CD8-positive, alpha-beta T cell (primary cell): ENCODE measurements at places on chromosomes 12 and 14.

GRCh38 chr12:53585448-53586125 is 40.6 kb downstream of the ATF7 start:
- no peak for DNase-seq

GRCh38 chr14:64953310-64953654 is 10.7 kb upstream of the GPX2 start:
- no peak for DNase-seq

- DNase-seq = no peak
Observed at GRCh38 chr14:104979758-104980610, 1.8 kb upstream of the AHNAK2 start.

DNA sequence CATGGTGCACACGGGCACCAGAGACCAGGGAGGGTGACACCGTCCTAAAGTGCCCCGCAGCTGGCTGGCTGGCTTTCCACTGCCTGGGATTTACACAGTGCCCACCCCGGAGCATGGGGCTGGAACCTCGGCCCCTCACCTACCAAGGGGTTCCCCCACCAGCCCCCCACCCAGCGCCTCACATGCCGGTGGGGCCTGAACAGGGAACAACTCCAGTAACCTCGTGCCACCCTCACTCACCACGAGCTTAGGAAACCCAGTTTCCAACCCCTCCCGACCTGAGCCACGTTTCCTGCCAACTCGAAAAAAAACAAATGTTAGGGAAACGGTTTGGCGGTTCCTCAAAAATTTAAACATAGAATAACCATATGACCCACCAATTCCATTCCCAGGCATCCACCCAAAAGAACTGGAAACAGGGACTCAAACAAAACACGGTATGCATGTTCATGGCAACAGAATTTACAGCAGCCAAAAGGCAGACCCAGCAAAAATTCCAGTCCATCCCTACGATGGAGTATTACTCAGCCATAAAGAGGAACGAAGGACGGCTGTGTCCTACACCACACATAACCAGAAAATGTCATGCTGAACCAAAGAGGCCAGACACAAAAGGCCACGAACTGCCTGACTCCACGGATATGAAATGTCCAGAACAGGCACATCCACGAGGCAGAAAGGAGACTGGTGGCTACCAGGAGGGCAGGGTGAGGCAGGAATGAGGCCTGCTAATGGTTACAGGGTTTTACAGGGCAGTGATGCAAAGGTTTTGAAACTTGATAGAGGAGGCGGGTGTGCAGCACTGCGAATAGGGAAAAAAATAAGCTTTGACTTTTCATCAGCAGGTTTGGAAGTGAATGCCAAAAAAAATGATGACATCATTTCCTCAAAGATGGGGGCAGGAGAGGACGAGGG is 68.9 kb downstream of the NCOR2 start:
- DNase-seq = no peak

GRCh38 chr14:78690836-78691235 is 520.7 kb downstream of the NRXN3 start:
- no peak for DNase-seq

GRCh38 chr12:53709671-53710070 is 17.6 kb downstream of the CALCOCO1 start:
- no peak for DNase-seq

- no peak for DNase-seq
Observed at GRCh38 chr12:110338754-110339153, 57.7 kb downstream of the ATP2A2 start.

- no peak for DNase-seq
Observed at GRCh38 chr12:71183846-71184245, 26.0 kb upstream of the TSPAN8 start.

DNA sequence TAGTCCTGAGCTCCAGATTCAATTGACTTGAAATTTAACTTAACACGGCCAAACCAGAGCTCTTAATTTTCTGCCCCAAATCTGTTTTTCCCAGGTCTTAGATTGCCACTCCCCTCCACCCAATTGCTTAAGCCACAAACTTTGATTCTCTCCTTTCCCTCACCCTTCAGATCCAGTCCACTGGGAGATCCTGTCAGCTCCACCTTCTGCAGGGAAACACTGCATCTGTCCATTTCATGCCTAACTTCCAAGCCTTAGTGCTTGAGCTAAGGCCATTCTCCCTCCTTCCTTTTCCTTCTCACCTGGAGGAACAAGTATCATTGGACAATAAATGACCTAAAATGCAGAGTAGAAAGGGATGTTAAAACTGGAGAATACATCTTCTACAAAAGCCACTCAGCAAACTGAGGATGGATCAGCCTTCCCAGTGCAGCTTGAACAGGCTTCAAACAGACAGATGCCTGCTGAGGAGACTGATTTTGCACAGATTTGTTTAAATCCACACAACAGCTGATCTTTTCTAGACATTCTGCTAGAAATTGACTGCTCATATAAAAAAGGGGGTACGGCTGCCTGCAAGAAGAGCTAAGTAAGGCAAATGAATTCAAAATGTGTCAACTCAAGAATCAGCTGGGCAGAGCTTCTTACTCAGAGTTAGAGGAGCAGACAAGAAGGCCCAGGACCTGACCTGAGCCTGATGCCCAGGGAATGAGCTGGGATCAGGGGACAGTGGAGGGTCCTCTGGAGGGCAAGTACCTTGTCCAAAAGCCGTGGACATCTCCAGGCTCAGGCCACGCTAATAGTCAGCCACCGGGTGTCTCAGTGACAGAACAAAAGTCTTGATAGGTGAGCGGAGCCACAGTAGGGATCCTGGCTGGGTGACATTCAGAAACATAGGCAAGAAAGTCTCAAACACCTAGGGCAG is 81.3 kb upstream of the RIC8B start:
- no peak for DNase-seq

- DNase-seq = no peak
Observed at GRCh38 chr14:96001866-96002497, 37.2 kb upstream of the C14orf132 start.

DNA sequence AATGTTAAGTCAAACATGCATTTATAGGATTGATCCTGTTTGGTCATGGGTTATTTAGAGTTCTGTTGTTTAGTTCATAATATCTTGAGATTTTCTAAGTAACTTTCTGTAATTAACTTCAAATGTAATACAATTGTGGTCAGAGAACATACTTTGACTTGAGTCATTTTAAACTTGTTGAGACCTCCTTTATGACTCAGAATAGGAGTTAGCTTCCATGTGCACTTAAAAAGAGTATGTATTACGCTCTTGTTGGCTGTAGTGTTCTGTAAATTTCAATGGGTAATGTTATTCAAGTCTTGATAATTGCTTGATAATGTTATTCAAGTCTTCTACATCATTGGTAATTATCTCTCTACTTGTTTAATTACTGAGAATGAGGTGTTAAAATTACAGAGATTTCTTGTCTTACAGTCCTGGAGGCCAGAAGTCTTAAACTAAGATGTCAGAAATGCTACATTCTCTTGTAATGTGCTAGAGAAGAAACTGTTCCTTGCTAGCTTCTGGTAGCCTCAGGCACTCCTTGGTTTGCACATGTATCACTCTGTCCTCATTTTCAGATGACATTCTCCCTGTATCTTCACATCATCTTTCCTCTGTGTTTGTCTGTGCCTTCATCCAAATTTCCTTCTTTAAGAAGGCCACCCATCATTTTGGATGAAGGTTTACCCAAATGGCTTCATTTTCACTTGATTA is 197.3 kb downstream of the TMTC3 start:
- DNase-seq = no peak

DNA sequence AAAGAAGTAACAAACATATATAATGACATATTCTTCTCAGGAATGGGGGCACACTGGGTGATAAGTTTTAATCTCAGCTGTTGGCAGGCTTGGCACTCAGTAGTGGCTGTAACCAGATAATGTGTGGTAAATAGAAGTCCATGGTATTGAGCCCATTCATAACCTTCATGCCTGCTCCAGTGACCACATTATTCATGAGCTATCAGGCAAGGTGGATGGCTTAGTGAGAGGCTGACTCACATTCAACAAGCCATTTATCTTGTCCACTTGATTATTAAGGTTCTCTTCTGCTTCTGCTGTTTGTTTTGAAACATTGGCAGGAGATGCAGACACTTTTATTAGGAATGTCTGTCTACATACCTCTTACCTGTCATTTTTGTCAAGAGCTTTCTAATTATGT is 950.4 kb upstream of the LRFN5 start:
- DNase-seq = no peak

DNA sequence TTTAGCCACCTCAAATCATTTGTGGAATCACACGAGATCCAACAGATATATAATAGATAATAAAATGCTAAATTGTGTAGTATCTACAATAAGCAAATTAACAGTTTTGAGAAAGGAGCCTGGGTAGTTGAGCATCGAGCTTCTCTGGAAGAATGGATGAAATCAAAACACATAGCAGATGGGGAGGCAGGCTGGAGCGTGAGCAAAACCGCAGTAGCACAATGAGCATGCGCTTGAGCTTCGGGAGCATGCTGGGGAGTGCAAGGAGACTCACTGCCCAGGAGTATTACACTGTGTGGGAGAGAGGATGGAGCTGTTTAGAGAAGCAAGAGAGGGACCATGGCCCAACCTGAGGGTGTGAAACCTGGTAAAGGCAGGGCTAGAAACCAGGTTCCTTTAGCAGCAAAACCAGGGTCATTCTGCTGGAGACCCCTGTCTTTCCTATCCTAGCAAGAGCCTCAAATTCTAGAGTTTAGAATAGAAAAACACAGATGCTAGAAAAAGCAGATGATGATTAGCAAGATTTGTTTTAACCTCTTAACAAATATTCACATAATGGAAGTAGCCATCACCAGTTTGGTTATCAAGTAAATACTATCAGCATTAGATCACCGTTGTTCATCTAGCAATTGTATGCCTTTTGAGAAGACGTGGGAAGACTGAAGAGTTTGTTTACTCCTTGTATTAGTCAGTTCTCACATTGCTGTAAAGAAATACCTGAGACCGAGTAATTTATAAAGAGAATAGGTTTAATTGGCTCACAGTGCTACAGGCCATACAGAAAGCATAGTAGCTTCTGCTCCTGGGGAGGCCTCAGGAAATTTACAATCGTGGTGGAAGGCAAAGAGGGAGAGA is 484.8 kb downstream of the EGLN3 start:
- DNase-seq = no peak

GRCh38 chr14:30994681-30995620 is 30.5 kb upstream of the AP4S1 start:
- no peak for DNase-seq

GRCh38 chr14:53845813-53846693 is 110.6 kb downstream of the BMP4 start:
- no peak for DNase-seq

DNA sequence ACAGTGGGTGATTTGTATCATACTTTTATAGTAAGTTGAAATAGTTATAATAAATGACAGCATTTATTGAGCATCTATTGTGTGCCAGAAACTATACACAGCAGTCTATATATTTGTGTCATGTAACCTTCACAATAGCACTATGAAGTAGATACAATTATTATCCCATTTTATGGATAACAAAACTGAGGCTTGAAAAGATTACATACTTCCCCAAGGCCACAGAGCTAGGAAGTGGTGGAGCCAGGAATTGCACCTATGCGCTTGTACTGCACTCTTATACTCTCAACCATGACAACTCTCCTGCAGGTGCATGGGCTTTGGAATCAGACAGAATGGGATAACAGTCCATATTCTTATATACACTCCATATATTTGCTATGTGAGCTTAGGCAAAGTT is 110.6 kb upstream of the SOX5 start:
- no peak for DNase-seq

- DNase-seq = no peak
Observed at GRCh38 chr12:52442600-52443061, 8.5 kb upstream of the KRT75 start.

DNA sequence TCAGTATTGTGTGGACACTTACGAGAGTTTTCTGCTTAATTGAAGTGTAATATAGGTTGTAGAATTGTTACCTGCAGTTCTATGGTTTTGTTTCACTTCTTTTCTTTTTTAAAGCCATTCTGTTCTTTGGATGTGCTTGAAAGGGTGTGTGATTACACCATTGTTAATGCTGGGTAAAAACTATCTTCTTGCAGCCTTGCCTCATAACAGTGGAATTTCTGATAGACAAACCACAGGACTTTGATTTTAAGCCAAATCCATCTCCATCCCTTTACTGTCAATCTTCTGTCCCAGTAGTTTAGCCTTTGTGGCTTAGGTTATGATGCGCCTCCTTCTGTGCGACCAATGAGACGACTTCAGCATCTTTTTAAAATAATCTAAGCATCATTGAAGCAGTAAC is 182.3 kb downstream of the PELI2 start:
- DNase-seq = no peak

DNA sequence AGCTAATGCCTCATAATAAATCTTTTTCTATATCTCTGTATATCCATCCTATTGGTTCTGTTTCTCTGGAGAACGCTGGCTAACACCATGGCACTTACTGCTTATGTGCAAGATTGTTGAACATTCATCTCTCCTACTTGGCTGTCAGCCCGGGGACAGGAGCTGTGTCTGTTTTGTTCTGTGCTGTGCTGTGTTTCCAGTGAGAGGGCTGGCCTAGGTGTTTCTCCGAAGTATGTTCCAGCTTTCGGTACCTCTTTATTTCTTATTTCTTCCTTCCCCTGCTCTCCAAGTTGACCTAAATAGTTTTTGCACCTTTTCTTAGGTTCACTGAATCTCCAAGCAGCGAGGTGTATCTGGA is 18.8 kb upstream of the NR4A1 start:
- no peak for DNase-seq

DNA sequence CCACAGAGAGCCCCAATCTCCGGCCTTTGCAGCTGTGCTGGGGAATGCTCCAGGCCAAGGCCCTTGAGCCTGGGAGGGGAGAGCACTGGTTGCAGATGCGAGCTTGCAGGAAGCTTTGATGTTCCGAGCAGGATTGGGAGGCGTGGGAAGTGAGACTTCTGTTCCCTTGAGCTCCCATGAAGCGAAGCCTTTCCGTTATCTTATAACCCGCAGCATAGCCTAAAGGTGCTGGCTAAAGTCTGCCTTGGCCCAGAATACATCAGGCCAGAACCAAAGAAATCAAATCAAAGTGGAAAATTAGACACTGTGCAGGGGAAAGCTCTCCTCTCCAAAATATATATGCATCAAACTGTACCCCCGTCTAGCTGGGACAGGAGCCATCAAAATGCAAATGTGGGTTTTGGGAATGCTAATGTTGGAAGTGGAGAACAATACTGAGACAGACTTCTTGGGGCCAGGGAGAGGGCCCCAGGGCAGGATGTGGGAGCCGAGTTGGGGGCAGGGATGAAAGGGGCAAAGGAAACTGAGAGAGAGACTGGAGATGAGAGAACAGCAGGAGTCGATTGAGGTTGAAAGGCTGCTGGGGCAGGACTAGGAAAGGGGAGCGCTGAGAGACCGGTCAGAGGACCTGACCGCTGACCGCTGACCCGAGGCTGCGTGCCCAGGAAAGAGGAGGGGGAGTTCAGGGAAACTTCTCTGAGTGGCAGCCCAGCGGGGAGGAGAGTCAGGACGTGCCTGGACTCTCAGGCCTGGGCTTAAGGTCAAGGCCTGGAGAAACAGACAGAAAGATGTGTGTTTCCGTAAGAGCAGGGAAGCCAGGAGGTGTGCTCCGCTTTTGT is 152.2 kb upstream of the PARP11 start:
- DNase-seq = no peak

DNA sequence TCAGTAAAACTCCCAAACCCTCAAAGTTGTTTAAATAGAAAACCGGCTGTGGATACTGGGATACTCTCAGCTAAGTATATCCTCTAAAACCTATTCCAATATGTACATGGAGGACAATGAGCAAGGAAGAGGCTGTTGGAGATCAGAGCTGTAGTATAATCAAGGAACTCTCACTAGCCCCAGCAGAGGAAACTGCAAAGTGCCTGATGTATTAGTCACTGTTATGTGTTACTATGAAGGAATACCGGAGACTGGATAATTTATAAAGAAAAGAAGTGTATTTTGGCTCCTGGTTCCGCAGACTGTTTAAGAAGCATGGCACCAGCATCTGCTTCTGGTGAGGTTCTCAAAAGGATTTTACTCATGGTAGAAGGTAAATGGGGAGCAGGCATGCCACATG is 65.6 kb upstream of the RPL10L start:
- DNase-seq = no peak
